Eye (tissue), 1 donor: ENCODE measurements at places on chromosomes 11 and 22.

DNA sequence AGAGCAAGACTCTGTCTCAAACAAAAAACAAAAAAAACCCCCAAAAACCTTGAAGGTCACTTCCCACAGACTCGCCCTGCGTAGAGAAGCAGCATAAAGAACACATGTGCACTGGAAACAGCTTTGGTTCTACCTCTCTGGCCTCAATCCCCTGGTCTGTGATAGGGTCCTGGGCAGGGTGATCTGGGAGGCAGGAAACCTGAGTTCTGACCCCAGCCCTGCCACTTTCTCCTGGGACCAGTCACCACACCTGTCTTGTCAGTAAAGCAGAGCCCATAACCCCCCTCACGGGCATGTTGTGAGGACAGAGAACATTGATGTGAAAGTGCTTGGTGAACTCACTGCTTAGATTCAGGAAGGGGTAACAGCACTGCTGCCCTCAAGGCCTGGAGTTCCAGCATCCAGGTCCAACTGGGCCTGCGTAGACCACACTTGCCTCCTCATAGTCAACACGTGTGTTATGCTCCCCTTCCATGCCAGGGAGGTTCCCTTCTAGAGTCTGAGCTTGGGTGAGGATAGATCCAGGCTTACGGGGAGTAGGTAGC, 11.4 kb downstream of the UCP2 start:
- no peak for DNase-seq

DNA sequence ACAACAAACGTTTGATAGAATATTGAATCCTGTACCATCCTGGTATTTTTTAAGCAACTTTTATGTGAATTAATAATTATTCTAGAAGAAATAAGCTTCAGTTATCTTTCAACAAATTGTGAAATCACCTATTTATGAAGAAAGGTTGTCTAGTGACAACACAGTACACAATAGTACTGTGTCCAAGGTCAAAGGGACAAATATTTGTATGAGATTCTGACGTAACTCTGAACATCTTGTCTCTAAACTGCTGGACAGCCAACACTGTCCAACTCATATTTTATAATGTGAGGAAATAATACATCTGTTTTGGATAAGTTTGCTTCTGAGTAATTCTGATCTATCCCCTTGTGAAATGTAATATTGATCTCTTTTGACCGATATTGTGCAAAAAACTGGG, 18.9 kb downstream of the CASP5 start:
- no peak for DNase-seq

DNA sequence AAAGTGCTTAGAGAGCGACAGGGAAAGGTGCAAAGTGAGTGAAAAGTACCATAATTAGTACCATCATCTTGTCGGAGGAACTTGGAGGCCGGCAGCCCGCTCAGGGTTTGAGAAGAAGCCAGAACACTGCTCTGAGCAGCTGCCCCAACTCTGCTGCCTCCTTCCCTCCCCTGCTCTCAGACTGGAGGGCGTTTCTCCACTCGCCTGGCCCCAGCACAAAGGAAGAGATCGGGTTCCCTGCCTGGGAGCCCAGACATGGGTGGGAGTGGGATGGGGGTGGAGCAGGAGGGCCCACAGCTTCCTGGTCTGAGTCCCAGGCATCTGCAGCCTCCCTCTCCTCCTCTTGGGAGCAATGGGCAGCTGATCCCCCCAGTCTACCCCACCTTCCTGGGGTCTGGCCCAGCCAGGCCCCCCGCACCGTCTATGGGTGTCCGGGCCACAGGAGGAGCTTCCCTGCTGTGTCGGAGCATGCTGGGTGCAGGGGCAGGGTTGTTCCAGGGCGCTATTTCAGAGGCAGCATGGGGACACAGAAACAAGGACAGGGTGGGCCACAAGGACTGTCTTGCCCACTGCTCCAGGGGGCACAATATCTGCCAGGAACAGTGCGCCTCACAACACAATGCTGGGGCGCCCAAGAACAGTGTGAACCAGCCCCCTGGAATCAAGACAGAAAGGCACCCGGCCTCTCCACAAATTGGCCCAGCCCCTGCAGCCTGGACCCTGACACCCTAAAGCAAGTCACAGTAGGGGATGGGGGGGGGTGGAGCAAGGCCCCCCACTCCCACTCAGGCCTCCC, 4.8 kb downstream of the LIF start:
- DNase-seq, result no peak

- DNase-seq, result no peak
Observed at GRCh38 chr11:72483412-72484186, 49.3 kb upstream of the CLPB start.

GRCh38 chr22:33896575-33897447, 23.5 kb downstream of the LARGE1 start:
- no peak for DNase-seq

GRCh38 chr11:130469181-130469580, 20.7 kb downstream of the ADAMTS15 start:
- DNase-seq, result no peak
